ENCODE measurements at places on chromosomes 5 and 9. TPM values are rescaled to one million over a fixed set of nuclear protein-coding genes. Genes with fewer than 3 reads are reported as not detected.

GRCh38 chr9:15543047-15543813 is 9.6 kb upstream of the CCDC171 start:
- DNase-seq: no peak

GRCh38 chr5:147704544-147704943 is 78.0 kb downstream of the JAKMIP2 start:
- DNase-seq: no peak

GRCh38 chr9:86643946-86644674 is 289.9 kb upstream of the TUT7 start:
- DNase-seq: no peak

- DNase-seq: no peak
Measured at GRCh38 chr5:22036061-22036460, 817.1 kb downstream of the CDH12 start.

The RAD17 gene
- 22.7 TPM for total RNA-seq

The RIOK2 gene
- total RNA-seq: 17.9 TPM

The EGFLAM gene
- total RNA-seq: 48.2 TPM
